ENCODE measurements at places on chromosomes 1 and 21.

DNA sequence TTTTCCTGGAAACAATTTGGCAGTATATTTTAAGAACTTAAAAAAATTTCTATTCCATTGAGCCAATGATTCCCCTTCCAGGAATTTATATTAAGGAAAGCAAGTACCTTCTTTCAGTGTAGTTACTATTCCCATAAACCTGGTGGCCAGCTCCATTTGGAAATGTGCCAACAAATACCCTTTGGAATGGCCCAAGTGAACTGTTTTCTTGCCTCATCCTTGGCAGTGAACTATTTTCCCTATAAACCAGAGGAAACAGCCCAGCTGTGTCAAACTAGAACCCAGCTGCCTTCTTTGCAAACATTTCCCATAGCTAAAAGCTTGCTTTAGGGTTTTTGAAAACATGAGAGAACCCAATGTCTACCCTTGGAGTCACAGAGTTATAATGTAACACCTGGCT, 496.9 kb downstream of the NEGR1 start:
- DNase-seq, result no peak

DNA sequence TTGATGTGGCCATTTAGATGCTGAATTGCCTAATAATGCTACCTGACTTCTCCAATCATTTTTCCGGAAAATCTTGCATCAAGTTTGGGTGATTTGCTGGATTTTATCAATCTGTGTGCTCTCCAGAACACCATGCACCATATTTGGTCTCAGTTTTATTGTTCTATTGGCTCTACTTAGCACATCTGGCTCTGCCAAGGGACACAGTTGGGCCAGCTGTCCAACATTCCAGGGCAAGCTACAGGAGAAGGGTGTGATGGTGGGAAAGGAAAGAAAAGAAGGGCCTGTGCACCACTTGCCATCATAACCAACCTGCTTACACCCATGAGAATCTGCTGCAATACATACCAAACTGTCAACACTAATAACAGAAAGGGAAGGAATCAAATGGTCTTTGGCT, 90.2 kb upstream of the NFIA start:
- no peak for DNase-seq

DNA sequence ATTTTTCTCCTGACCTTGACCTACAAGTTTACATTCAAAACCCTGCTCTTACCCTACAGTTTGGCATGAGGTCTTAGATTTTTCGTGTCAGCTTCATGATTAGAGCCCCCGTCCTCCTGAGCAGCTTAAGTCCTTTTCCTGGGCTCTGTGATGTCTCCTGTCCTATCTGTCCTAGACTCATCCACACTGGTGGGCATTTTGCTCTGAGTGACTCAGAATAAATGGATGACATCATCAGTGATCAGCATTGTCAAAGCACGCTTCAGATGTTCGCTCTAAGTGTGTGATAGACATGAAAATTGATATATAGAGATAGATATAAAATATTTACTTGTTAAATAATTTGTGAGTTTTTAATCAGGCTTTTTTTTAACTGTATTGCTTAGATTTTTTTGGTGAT, 21.8 kb downstream of the RGS13 start:
- no peak for DNase-seq

GRCh38 chr1:201741763-201742342, 87.1 kb upstream of the IPO9 start:
- DNase-seq, result no peak

GRCh38 chr21:22154579-22155274, 1156.5 kb downstream of the NCAM2 start:
- DNase-seq, result no peak

- no peak for DNase-seq
These were observed 16.6 kb downstream of the HP1BP3 start for GRCh38 chr1:20770314-20771087.

DNA sequence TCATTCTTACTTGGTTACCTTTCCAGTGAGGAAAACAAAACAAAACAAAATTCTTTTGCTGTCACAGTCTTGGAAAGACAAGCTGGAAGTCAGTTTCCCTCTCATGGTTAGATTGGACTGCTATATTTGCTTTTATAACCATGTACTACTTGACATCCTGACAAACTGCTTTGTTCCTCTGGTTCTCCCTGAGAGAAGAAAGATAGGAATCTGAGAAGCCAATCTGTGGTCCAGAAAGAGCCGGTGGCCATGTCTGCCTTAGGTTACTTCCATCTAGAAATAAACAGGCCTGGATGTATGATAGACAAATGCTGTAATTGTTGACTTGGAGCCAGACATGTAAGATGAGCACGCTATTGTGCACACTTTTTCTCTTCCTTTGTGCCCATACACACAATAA, 330.0 kb downstream of the BRINP3 start:
- no peak for DNase-seq

DNA sequence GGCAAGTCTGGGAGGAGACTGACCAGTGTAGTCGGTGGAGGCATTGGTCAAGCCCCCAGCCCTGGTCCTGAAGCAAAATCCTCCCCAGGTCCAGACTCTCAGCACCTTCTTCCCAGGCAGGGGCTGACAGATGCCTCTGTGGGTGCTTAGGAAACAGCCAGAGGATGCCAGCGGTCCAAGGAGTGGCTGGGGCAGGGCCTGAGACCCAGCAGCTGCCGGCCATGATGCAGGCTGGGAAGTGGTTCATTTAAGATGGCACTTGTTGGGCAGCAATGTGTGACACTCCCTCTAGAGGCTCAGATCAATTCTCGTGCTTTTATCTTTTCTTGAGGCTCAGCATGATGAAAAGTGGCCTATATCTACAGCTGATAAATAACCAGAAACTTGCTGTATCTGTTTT, 165.0 kb upstream of the VAMP3 start:
- no peak for DNase-seq
